SJCRH30 (cell line): ENCODE measurements at places on chromosomes 2 and 18.

GRCh38 chr2:235171550-235172031, 219.8 kb downstream of the SH3BP4 start:
- H3K27ac ChIP-seq: peak overlapping the region; percentile 65
- H3K27me3 ChIP-seq: no peaks in the 10 kb centered on the region
- no peak overlapping the region for H3K4me3 ChIP-seq
- peaks cover 22% of the 10 kb centered on the region for H3K4me1 ChIP-seq
- DNase-seq: peak; percentile 30
- no peaks in the 10 kb centered on the region for H3K36me3 ChIP-seq

DNA sequence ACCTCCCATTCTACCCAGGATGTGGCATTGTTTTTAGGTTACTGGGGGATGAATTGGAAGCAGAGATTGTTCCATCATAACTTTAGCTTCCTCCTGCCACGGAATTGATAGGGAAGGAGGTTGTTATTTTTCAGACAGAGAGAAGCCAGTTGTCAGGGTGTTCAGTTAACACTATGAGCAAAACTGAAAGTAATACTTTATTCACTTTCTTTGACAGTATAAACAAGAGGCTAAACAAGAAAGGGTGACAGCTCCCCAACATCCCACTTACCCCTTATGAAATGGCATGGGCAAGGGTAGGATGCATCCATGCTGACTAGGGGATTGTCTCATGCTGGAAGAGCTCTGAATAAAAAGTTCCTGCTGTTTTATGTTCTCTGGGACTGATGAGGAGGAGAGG, 36.4 kb upstream of the GAREM1 start:
- H3K4me3 ChIP-seq: no peak overlapping the region
- no peak overlapping the region for H3K27ac ChIP-seq
- no peaks in the 10 kb centered on the region for H3K27me3 ChIP-seq
- no peaks in the 10 kb centered on the region for H3K36me3 ChIP-seq
- no peaks in the 10 kb centered on the region for H3K4me1 ChIP-seq

DNA sequence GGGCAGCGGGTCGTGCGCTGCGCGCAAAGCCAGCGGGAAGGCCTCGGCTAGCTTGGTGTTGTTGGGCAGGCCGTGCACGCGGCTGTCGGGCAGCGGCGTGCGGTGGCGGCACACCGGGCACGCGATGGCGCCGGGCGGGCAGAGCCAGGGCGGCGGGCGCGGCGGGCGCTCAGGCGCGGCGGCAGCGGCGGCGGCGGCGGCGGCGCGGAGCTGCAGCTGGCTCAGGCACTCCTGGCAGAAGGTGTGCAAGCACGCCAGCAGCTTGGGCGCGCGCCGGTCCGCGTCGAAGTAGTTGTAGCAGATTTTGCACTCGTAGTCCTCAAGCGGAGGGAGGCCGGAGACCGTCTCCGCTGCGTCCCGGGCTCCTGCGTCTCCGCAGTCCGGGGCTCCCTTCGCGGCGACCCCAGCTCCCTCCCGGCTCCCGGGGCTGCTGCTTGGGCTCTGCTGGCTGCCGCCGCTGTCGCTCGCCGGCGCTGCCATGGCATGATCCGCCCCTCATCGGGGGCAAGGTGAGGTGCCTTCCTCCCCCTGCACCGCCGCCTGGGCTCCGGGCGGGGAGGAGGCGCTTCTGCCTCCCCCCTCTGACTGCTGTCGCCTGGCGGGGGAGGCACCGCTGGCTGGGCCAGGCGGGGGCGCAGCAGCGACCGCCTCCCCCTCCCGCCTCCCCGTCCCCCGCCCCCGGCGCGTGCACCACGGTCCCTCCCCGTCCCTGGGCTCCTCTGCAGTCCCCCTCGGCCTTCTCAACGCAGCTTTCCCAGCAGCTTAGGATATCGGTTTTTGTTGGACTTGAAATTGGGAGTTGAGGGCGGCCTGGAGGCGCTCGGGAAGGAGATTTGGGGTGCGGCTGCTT, 21.0 kb upstream of the PAX3 start:
- H3K4me3 ChIP-seq: peak overlapping the region; percentile 89
- peak overlapping the region; percentile 90 for H3K27ac ChIP-seq
- peaks cover 30% of the 10 kb centered on the region for H3K4me1 ChIP-seq
- no peaks in the 10 kb centered on the region for H3K27me3 ChIP-seq
- DNase-seq: peak; percentile 90
- H3K36me3 ChIP-seq: no peaks in the 10 kb centered on the region

DNA sequence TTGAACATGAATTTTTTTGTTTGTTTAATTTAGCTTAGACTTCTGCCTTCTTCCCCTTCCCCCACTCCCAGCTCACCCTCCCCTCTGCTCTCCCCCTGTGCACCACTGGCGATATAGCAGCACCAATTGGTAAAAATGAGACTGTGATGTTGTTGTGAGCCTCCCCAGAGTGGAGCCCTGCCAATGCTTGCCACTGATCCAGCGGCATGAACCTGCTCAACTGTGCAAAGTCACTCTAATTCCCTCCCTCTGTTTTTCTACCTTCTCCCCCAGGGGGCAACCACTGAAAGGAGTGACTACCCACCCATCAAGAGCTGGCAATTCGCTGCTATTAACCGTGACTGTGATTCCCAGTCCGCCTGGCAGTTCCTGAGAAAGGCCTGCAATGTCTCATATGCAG, 30.2 kb downstream of the KLHL14 start:
- H3K27ac ChIP-seq: no peak overlapping the region
- no peaks in the 10 kb centered on the region for H3K4me1 ChIP-seq
- no peak for DNase-seq
- H3K4me3 ChIP-seq: no peak overlapping the region
- H3K36me3 ChIP-seq: no peaks in the 10 kb centered on the region

- no peaks in the 10 kb centered on the region for H3K4me1 ChIP-seq
- no peak overlapping the region for H3K27ac ChIP-seq
- no peak for DNase-seq
- 0 out of 2 replicates have a peak, but pooled peaks cover 3% of the 10 kb centered on the region for H3K36me3 ChIP-seq
- H3K4me3 ChIP-seq: no peak overlapping the region
These were observed 12.8 kb downstream of the SESTD1 start for GRCh38 chr2:179251870-179252269.
